B cell (primary cell): ENCODE measurements at places on chromosomes 16 and 17.

DNA sequence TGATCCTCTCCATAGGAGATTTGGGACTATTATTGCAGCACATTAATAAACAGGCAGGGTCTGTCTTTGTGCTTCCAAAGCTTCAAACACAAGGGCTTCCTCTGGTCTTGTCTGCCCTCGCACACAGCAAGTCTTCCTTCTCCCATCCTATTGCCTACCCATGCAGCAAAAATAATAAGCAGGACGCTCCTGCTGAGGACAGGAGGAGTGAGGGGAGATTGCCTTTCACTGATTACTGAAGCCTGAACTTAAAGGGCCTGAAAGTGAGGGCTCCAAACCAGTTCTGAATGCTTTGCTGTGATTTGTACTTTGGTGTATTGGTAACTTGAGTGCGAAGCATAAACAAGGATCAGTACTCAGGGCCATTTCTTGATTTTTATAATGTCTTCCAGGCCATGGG lies 197.6 kb upstream of the XYLT1 start:
- no peak for DNase-seq

DNA sequence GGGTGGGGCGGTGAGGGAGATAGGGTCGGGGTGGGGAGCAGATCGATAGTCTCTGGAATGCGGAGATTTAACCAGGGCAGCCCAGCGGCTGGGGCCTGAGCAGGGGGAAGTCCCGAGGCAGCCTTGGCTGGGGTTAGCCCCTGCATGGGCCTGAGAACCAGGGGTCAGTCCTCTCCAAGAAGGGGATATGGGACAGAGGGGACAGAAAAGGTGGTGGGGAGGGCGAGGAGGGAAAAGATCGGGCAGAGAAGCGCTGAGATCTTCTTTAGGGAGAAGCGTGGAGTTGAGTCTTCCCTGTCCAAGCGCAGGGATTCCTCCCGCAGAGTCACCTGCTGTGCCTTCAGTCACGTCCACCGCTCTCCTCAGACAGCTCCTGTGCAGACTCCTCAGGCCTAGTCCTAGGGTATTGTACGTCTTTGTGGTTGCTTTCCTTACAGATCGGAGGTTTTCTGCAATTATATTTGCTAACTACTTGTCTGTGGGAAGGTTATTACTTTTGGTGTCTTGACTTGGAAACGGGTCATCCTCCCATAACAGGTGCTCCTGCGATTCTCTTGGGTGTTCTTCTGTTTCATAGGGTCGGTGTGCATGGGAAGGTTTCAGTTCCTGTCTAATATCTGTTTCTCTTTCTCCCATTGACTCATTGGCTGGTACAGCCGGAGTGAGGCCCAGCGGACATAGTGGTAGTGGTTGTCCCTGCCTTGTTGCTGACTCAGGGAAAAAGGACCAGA lies 952 bp downstream of the CD300A start:
- peak; percentile 67 for DNase-seq

DNA sequence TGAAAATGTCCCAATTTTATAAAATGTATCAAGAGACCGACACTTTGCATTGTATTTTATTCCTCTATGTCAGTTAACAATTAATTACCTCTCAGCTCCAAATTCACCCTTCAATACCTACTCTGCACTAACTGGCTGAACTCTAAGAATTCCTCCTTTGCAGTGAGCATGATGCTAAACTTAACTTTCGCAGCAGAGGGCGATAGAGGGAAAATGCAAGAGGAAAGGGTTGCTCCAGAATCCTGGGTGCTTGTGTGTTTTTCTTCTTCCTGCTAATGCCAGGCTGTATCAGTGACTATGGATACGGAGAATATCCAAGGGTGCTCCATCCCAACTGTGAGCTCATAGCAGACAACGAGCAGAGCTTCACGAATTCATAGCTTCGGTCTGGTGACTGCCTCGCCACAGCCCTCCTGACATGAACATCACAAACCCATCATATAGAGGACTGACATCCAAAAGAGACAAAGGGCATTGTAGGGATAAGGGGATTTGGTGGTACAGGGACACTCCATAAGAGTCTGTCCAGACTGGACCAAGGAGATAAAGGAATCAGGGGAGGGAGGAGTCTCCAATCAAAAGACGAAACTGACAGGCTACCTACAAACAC lies 172.9 kb downstream of the STX8 start:
- peak; percentile 33 for DNase-seq

GRCh38 chr17:68221786-68222185 lies 26.1 kb upstream of the AMZ2 start:
- no peak for DNase-seq

DNA sequence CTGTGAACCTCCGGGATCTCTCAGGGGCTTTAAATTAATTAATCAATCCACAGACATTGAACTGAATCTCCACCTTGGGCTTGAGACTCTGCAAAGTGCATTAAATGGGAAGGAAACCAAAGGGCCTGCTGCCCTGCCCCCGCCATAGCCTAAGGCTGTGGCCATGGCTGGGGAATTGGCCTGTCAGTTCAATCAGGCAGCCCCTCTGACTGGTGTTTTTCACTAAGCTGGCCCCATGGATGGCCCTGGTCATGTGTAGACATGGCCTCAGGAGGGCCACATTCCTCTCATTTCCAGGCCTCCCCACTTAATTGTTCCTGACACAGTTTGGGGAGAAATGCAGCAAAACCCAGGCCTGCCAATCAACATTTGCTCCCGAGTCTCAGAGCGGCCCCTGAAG lies 499.8 kb downstream of the WWOX start:
- no peak for DNase-seq

GRCh38 chr17:828761-829160 lies 46.6 kb downstream of the MRM3 start:
- DNase-seq: no peak

GRCh38 chr16:30621765-30622164 lies 11.6 kb upstream of the ZNF689 start:
- no peak for DNase-seq

DNA sequence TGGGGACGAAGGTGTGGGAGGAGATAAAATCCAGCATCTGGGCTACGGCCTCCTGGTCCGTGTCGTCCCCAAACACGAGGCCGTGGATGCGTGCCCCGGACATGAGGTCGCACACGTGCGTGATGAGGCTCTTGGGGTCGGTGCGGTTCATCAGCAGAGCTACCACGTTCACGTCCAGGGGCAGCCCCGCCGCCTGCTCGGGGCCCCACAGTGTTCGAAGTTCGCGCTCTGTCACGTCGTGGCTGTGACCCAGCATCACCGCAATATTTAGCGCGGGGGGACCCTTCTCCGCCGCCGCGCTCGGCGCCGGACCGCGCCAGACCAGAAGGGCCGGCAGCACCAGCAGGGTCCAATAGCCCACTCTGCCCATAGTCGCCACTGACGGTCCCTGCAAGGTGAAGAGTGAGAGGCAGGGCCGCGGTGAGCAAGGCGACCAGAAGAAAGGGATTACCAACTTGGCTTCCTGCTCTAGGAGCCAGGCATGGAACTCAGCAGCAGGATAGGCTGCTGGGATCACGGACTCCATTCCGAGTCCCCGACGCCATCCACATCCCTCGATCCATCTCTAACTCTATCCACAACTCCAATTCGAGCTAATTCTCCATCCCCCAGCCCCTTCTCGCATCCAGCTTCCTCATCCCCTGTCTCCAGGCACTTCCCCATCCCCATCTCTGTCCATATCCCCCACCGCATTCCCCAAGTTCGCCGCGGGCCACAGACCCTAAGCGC lies 2.0 kb downstream of the GRIN2A start:
- DNase-seq: peak; percentile 9

GRCh38 chr17:2751491-2751890 lies 2.0 kb upstream of the CCDC92B start:
- no peak for DNase-seq

DNA sequence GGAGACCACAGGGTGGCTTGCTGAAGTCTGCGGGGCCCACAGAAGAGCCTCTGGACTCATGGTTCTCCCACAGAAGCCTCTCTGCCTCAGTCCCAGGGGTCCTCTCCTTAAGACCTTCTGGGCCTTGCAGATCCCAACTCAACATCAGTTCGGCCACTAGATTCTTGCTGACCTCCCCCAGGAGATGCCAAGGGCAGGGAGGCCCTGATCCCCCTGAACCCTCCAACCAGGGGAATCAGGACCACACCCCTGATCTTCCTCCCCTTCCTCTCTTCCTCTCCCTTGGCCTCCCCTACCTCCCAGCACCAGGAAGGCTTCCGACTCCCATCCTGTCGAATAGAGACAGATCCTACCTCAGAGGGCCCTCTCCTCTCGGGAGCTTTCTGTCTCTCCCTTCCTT lies 53.4 kb downstream of the NOS2 start:
- no peak for DNase-seq
